Stimulated activated CD4-positive, alpha-beta T cell treated with anti-CD3 and anti-CD28 coated beads, Interleukin-1b, Interleukin-23, amount 100 ng/mL, for 24 hours (primary cell): ENCODE measurements at places on chromosomes 2 and 18.

DNA sequence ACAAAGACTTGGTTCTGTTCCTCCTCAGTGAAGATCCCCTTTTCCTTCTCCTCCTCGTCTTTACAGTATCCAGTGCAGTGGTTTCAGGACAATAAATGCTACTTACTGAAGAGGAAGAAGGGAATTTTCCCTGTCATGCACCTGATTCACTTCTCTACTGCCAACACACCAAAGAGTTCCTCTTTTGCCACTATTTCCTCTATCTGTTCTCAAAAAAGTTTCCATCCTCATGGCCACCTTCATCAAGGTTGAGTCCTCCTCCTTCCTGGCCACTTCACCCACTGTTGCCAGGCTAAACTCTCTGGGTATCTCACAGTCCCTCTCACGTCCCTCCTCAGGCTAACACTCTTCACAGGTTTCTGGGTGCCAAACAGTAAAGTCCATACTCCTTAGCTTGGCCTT lies 41.7 kb downstream of the PLEKHM3 start:
- no peak for DNase-seq

- no peak for DNase-seq
Measured at GRCh38 chr2:175553910-175554309, 372.4 kb upstream of the ATP5MC3 start.

DNA sequence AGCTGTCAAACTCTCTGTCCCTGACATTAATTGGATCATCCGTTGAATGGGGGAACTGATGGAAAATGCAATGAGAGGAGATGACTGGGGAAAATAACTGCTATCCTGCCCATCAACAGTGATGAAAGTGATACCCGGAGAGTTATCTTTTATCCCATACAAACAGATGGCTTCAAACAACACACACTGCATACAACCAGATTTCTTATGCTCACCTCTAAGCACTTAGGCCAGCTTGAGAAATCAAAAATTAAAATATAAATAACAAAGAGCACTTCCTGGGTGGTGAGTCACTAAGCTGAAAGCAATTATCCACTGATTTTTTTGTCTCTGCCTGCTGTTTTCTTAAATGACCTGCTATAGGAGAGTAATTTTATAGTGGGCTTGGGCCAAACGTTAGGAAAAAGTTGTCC lies 237.6 kb upstream of the RGPD4 start:
- DNase-seq = no peak

GRCh38 chr2:71240794-71241193 lies 13.9 kb upstream of the PAIP2B start:
- DNase-seq = no peak

DNA sequence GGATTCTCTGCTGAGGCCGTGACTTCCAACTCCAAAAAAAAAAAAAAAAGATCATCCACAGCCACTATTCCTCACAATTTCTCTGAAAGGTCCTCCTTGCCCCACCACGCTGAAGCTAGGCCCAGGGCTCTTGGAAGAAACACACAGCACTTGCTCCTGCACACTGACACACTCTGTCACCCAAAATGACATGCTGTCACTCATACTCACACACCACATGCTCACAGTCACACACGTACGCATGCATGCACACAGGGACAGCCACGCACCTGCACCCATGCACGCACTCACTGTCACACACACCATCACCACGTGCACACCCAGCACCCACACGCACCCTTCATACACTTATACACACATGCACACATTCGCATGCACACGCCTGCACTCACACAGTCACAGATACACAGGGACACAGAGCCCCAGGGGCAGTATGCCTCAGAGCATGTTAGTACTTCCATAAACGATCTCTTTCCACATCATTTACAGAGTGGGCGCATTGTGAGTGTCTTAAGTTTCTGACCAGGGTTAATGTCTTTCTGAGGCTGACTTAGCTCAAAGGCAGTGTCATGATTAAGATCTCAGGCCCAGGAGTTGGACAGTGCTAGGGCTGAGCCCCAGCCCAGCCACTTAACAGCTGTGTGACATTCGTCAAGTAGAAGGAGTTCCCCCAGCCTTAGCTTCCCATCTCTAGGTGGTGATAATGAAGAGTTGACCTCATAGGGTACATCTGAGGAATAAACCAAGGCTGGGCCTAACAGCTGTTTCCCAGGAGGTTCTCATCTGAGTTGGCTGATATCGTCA lies 93.4 kb downstream of the GLI2 start:
- DNase-seq = no peak

DNA sequence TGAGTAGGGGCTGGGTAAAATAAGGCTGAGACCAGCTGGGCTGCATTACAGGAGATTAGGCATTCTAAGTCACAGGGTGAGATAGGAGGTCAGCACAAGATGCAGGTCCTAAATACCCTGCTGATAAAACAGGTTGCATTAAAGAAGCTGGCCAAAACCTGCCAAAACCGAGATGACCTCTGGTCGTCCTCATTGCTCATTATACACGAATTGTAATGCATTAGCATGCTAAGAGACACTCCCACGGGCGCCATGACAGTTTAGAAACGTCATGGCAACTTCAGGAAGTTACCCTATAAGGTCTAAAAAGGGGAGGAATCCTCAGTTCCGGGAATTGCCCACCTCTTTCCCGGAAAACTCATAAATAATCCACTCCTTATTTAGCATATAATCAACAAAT lies 132.2 kb downstream of the ARL4C start:
- no peak for DNase-seq

DNA sequence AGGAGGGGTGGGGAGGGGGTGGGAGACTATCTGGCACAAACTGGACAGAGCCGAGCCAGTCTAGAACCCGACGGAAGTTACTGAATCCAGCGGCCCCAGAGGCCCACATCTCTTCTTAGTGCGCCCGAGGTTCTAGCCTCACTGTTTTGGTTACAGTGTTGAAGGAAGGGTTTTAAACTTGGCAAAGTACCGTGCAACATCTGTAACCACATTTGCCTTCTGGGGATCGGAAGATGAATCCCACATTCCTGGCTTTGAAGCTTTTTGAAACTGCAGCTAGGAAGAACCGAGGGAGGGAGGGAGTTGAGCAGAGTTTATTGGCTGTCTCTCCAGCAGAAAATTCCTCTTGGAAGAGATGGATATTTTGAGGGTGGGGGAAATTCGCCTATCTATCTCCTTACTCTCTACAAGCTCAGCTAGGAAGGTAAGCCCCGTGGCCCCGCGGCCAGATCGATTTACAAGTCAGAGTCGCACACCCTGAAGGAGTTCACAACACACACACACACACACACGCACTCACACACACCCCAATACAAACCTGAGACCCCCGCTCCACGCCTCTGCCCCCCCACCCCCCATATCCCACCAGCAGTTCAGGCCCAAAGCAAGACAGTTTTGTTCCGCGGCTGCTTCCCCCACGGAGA lies 1.0 kb downstream of the ACVR1 start:
- DNase-seq = no peak

- no peak for DNase-seq
Measured at GRCh38 chr2:161414042-161415033, 1.8 kb upstream of the TBR1 start.

DNA sequence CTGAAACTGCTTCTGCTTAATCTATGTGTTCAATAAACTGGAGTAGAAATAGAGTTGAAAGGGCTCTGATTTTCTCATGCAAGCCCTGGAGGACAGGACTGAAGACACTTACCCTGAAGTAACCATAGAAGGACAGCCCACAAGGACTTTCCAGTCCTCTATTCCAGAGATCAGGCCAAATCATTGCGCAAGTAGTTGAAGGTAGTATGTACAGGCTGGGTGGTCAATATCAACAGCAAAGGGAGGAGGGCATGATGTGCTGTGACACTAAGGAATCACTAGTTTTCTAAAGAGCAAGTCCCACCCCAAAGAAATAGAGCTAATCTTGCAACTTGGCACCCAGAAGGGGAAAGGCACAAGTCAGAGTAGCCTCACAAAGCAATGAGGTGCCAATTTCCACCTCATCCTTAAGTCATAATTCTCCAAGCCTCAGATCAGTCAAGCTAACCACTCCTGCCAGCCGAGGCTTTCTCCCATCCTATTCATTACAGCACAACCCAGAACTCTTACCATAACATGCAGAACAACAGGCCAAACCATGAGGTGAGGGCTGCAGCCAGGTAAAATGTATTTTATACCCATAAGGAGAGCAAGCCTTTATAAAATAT lies 533.5 kb downstream of the TNS1 start:
- DNase-seq = no peak

DNA sequence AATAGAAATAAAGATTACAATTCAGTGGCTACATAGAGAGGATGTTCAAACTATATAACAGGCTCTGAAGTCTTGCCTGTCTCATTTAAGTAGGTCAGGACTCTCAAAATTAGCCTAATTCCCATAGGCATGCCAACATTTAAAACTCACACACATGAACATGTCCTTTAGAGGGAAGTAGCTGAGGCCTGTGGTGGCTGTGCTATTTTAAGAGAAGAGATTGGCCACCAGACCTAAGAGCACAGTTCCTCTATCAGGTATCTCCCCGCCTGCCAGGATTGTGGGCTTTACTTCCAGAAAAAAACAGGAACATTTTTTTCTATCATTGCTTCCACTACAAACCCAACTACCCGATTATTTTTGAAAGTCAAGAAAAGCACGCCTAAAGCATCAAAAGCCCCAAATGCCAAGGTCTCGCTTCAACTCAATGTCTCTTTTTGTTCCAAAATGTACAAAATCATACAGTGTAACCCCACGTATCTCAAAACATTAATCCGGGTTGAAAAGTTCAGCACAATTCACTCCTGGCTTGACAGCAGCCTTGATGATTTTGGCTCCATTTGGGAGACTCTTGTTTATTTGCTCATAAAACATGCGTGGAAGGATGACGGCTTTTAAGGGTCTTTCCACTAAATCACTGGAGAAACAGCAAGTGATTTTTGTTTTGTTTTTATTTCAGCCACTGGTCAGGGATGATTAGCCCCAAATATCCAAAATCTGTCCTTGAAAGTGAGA lies 15.3 kb downstream of the FHL2 start:
- DNase-seq = no peak

- DNase-seq = no peak
Measured at GRCh38 chr2:240579071-240579762, 7.3 kb upstream of the CAPN10 start.

- no peak for DNase-seq
Measured at GRCh38 chr2:191854382-191855372, 7.8 kb upstream of the CAVIN2 start.

GRCh38 chr2:201852462-201852861 lies 46.1 kb downstream of the CDK15 start:
- no peak for DNase-seq

GRCh38 chr2:24948506-24948905 lies 23.2 kb downstream of the DNAJC27 start:
- no peak for DNase-seq
